ENCODE measurements at places on chromosomes 5 and 9. TPM values are rescaled to one million over a fixed set of nuclear protein-coding genes. Genes with fewer than 3 reads are reported as not detected.
A peak's percentile ranks its signal among the peaks of the same experiment; 100 is the strongest.

DNA sequence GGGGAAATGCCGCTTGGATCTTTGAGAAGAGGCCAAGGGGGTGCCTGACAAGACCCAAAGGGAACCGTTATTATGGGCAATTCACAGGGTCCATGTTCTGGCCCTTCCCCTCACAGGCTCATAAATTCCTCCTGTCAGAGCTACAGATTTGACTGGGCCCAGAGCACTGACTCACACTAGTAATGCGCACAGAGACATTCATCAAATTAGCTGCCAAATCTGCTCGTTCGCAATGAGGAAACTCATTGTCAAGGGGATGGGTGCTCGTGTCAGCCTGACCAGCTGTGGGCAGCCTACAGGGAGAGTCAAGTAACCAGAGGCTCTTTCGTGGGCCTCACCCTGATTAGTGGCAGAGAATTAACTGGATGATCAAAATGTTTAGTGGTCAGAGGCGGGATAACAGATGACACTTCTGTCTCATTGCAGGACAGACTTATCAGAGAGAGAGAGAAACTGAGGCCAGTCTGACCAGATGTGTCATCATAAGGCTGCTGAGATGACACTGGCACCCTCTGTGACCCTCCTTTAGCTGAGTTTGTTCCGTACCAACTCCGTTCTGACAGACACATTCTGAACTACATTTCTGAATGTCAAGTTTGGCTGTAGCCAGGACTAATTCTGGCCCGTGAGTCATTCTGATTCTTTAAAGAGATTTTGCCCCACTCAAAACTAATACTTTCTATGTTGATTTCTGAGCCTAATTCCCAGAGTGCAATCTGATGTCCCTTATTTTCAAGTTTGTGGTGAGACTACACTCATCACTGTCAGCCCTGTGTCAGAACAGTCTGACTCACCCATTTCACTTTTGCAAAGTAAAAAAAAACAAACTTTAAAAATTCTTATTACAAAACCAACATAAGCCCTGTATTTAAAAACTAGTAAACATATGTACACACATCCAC is 377.1 kb downstream of the ACTL7B start:
- peaks cover 36% of the 10 kb centered on the region for H3K4me1 ChIP-seq
- peak overlapping the region; percentile 43 for H3K4me3 ChIP-seq
- peak overlapping the region; percentile 95 for H3K27ac ChIP-seq
- H3K27me3 ChIP-seq = no peaks in the 10 kb centered on the region
- no peaks in the 10 kb centered on the region for H3K36me3 ChIP-seq

DNA sequence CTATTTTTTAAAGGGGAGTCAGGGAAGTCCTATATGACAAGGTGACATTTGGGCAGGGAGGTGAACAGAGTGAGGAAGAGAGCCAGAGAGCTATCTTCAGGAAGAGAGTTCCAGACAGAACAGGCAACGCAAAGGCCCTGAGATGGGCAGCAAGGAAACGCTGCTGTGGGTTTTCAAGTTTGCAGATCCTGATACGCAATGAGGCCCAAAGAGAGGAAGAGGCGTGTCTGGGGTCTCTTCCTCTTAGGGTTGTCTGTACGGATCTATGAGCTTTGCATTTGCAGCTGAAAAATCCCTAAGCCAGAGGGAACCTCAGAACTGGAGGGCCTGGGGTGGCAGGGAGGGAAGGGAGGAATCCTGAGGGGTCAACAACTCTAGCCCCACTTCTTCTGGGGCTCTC is 13.6 kb downstream of the FAT2 start:
- H3K4me3 ChIP-seq = no peak overlapping the region
- no peak for DNase-seq
- peaks cover 2% of the 10 kb centered on the region for H3K27me3 ChIP-seq

DNA sequence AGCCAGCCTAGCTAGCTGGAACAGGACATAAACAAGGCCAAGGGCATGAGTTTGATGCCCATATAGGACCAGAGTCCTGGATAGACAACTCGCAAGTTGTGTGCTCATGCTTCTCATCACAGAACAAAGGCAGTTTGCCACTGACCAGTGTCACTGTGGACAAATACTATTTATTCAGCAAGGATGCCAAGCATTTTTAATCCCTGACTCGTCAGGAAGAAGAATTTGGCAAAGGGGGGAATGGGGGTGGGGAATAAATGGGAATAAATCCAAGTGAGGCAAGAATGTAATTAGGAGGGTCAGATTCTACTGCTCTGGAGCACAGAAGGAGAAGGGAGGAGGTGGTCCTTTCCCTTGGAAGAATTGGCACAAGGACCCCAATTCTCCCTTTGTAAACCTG is 46.8 kb upstream of the ANKRD55 start:
- no peak overlapping the region for H3K4me3 ChIP-seq
- H3K27me3 ChIP-seq = no peaks in the 10 kb centered on the region
- H3K4me1 ChIP-seq = peaks cover 27% of the 10 kb centered on the region
- DNase-seq = peak; percentile 80
- H3K27ac ChIP-seq = peak overlapping the region; percentile 42

Gene PCDHA13
- total RNA-seq = 1.2 TPM

DNA sequence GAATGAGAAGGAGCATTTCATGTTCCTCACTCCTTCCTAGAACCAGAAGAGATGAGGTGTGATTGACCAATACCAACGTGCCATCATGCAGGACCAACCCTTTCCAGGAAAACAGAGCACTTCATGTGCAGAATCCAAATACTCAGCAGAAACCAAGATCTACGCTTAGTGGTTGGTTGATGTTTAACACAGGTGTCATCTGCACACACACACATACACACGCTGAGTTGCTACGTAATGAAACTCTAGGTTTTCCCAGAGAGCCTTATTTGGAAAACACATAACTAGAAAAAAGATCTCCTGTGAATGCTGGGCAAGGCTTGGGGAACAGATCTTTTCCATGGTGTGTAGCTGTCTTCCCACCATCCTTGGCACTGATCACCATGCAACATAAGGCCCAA is 21.1 kb upstream of the ZNF622 start:
- H3K36me3 ChIP-seq = no peaks in the 10 kb centered on the region
- no peak overlapping the region for H3K27ac ChIP-seq
- peaks cover 4% of the 10 kb centered on the region for H3K27me3 ChIP-seq
- DNase-seq = no peak

DNA sequence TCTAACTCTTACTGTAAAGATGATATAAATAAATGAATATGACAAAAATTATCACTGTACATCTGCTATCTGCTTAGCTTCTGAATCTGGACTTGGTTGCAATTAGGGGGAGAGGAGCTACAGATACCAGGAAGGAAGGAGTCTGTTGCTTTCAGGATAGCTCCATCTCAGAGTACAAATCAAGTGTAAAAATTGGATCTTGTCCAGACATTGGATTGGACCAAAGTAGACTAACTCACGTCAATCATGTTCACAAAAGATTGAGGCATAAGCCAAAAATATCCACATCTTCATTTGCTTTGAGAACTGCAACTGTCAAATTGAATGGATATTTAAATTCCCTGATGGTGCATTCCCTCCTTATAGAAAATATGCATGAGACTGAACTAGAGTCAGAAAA is 8.8 kb upstream of the OR1Q1 start:
- no peaks in the 10 kb centered on the region for H3K36me3 ChIP-seq
- no peaks in the 10 kb centered on the region for H3K27me3 ChIP-seq
- no peak for DNase-seq
- H3K4me1 ChIP-seq = no peaks in the 10 kb centered on the region

DNA sequence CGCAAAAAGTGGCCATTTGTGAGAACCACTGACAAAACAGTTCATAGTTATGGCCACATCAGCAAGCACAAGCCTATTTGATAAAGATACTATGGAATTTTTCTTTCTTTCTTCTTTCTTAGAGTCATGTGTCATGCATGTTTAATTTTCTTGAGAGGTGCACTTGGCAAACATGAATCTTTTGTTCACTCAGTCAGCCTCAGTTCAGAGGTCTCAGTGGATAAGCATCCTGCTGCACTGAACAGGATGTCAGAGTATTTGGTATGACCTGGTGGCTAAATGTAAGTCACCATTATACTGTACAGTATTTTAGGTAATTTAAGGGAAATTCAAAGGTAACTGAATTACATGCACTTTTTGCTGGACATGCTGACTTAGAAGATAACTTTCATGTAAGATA is 5.4 kb downstream of the NNT start:
- no peak overlapping the region for H3K4me3 ChIP-seq
- peaks cover 4% of the 10 kb centered on the region for H3K36me3 ChIP-seq
- no peaks in the 10 kb centered on the region for H3K27me3 ChIP-seq
- peaks cover 10% of the 10 kb centered on the region for H3K4me1 ChIP-seq
- DNase-seq = no peak
- H3K27ac ChIP-seq = no peak overlapping the region

DNA sequence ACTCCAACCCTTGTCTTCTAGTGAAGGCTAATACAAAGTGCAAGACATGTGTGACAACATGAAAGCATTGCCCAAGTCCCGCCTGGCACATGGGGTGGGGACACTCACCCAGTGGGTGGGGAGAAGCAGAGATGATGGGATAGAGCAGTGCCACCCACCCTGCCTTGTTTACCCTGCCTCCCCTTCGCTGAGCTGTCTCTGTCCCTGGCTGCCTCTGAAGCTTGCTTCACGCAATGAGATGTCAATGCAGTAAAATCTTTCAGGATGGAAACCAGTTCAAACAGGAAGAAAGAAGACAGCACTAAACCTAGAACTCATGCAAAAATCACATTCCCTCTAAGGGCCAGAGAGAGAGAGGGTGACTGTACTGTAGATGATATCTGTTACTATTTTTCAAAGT is 148.0 kb downstream of the INSYN2B start:
- no peak overlapping the region for H3K27ac ChIP-seq
- no peaks in the 10 kb centered on the region for H3K36me3 ChIP-seq
- H3K27me3 ChIP-seq = no peaks in the 10 kb centered on the region
- no peak overlapping the region for H3K4me3 ChIP-seq
- DNase-seq = no peak

GRCh38 chr9:87193925-87194868 is 246.9 kb upstream of the GAS1 start:
- no peaks in the 10 kb centered on the region for H3K36me3 ChIP-seq
- peak overlapping the region; percentile 88 for H3K27ac ChIP-seq
- H3K4me3 ChIP-seq = peak overlapping the region; percentile 0
- DNase-seq = peak; percentile 93

Gene ACTBL2
- total RNA-seq = 11.6 TPM

Gene KCNV2
- not detected for total RNA-seq

Gene EIF4E1B
- total RNA-seq = not detected

Gene CNTLN
- 4.4 TPM for total RNA-seq

- no peaks in the 10 kb centered on the region for H3K36me3 ChIP-seq
- no peaks in the 10 kb centered on the region for H3K27me3 ChIP-seq
- H3K27ac ChIP-seq = no peak overlapping the region
- DNase-seq = no peak
Observed at GRCh38 chr5:115586525-115587146, 15.6 kb downstream of the TICAM2 start.

DNA sequence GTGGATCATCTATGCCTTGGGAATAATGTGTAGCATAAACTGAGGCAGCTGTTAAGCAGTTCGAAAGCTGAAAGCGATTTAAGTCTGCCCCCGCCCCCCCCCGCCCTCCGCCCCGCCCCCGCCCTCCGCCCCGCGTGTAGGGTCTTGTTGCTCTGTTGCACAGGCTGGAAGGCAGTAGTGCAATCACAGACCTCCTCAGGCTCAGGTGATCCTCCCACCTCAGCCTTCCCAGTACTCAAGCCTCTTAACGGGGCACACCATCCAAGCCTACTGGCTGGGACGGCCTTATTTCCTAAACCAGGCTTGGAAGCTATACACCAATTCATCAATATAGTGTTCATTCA is 945 bp downstream of the ANKDD1B start:
- H3K27ac ChIP-seq = no peak overlapping the region
- H3K27me3 ChIP-seq = no peaks in the 10 kb centered on the region
- peaks cover 18% of the 10 kb centered on the region for H3K4me1 ChIP-seq
- no peaks in the 10 kb centered on the region for H3K36me3 ChIP-seq

DNA sequence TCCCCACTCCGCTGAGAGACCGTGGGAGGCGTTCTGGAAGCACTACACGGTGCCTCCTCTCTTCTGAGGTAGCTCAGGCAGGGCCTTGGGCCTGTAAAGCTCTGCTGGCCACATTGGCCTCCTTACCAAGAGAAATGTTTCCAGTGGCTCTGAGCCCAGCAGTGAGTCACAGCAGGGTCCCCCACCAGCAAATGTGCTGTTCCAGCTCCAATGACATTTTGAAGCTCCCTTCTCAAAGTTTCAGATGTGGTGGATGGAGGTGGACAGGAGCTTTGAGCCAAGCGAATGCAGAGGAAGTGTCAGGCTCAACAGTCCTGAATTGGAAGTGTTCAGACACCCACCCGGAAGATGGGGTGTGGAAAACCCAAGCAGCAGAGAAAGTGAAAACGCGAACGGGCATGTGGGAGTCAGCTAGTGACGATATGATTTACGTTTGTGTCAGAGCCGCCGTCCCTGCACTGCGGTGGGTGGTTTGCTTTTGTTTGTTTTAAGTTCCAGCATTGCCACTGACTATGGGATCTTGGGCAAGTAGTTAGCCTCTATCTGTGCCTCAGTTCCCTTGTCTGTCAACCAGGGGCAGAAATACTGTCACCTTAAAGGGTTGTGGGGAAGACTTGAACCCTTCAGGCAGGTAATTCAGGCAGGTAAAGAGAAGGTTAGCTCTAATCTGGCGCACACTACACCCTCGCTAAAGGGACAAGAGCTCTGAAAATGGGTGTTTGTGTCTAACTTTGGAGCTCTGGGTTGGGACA is 38.2 kb downstream of the C5orf15 start:
- DNase-seq = peak; percentile 82
- no peaks in the 10 kb centered on the region for H3K27me3 ChIP-seq
- H3K27ac ChIP-seq = peak overlapping the region; percentile 60
- peak overlapping the region; percentile 10 for H3K4me3 ChIP-seq
- H3K36me3 ChIP-seq = no peaks in the 10 kb centered on the region

DNA sequence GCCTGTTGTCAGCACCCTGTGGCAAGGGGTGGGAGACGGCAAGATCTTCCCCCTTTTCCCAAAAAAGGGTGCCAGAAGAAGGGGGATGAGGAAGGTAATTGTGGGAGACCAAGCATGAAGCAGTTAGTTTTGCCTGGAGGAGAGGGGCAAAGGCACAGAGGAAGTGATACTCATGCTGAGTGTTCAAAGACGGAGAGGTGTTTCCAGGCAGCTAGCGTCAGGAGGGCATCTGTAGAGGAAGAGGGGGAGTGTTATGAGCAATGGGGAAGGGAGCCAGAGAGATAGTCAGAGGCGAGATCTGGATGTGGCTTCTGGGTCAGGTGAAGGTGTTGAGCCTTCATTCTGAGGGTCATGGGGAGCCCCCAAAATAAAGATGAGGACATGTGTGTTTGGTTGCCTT is 26.9 kb upstream of the ADAM19 start:
- peak; percentile 55 for DNase-seq
- no peak overlapping the region for H3K4me3 ChIP-seq
- H3K27me3 ChIP-seq = no peaks in the 10 kb centered on the region
- peak overlapping the region; percentile 94 for H3K27ac ChIP-seq
- no peaks in the 10 kb centered on the region for H3K36me3 ChIP-seq

- no peak overlapping the region for H3K27ac ChIP-seq
- no peaks in the 10 kb centered on the region for H3K27me3 ChIP-seq
- no peak overlapping the region for H3K4me3 ChIP-seq
- peaks cover 23% of the 10 kb centered on the region for H3K4me1 ChIP-seq
- no peaks in the 10 kb centered on the region for H3K36me3 ChIP-seq
- no peak for DNase-seq
Observed at GRCh38 chr9:87708546-87708945, 17.4 kb upstream of the CTSL start.

GRCh38 chr5:39117401-39117800 is 43.2 kb upstream of the RICTOR start:
- no peak overlapping the region for H3K4me3 ChIP-seq
- no peak overlapping the region for H3K27ac ChIP-seq
- no peaks in the 10 kb centered on the region for H3K36me3 ChIP-seq
- DNase-seq = peak; percentile 18

Measured in astrocyte (in vitro differentiated cells and primary cell).